H9 (cell line): ENCODE measurements at places on chromosomes 12 and 14. TPM values are rescaled to one million over a fixed set of nuclear protein-coding genes. Genes with fewer than 3 reads are reported as not detected.
A peak's percentile ranks its signal among the peaks of the same experiment; 100 is the strongest.

GRCh38 chr14:88166616-88167015, 156.5 kb downstream of the KCNK10 start:
- H3K36me3 ChIP-seq: no peaks in the 10 kb centered on the region
- H3K27me3 ChIP-seq: no peaks in the 10 kb centered on the region
- no peak overlapping the region for H3K27ac ChIP-seq
- no peaks in the 10 kb centered on the region; the same call in 1 of the 2 replicates for H3K4me1 ChIP-seq
- H3K4me3 ChIP-seq: no peak overlapping the region

- H3K4me1 ChIP-seq: no peaks in the 10 kb centered on the region
- no peak for DNase-seq
- no peak overlapping the region for H3K4me3 ChIP-seq
- peaks cover 2% of the 10 kb centered on the region; the same call in 1 of the 2 replicates for H3K36me3 ChIP-seq
Measured at GRCh38 chr14:54610051-54610977, 43.4 kb downstream of the SAMD4A start.

KRT71 gene
- not detected in 2 replicates for total RNA-seq

PSME1 gene
- total RNA-seq: 109 TPM in 2 replicates

DNA sequence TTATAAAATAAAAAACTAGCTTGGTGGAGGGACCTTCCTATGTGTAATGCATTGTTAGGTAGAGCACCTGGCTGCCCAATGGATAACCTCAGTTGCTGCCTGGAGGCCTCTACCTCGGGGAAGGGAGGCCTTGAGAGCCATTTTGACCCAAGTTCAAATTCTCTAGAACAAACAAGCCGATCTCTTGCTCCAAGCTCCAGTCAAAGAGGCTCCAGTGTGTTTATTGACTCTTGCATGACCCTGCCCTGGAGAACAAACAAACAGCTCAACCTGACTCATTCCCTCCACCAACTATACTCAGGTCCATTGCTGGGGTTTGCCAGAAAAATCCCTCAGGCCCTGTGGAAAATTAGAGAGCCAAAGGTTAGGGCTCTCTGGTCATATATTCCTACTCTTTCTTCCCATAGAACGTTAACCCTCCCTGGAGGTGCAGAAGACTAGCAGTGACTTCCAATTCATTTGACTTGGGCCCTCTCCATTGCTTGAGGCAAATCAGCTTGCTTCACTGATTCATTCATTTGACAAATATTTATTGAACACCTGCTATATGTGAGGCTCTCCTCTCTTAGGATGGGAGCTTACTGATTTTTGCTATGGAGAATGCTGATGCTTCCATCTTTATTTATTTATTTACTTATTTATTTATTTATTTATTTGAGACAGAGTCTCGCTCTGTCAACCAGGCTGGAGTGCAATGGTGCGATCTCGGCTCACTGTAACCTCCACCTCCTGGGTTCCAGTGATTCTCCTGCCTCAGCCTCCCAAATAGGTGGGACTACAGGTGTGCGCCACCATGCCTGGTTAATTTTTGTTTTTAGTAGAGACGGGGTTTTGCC, 73.7 kb upstream of the CISTR start:
- H3K4me3 ChIP-seq: no peak overlapping the region
- no peak overlapping the region for H3K27ac ChIP-seq
- H3K36me3 ChIP-seq: no peaks in the 10 kb centered on the region

DNA sequence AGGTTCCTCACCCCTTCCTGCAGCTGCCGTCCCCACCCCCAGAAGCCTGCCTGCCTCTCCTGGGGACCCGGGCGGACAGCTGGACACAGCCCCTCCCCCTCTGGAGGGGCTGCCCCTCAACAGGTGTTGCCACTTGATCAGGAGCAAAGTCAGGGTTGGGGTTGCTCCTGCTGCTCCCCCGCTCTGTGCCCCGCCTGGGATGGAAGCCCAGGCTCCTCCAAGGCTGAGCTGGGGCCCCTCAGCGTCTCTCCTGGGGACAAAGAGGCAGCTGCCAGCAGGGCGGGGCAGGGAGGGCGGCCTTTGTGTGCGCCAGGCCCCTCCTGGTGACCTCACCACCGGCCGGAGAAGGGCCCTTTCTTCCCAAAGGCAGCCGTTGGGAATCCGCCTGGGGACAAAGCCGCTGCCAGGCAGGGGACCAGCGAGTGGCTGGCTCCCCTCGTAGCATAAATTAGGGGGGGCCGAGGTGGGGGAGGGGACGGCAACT, 13.7 kb downstream of the TRMT61A start:
- no peaks in the 10 kb centered on the region for H3K36me3 ChIP-seq
- no peaks in the 10 kb centered on the region for H3K27me3 ChIP-seq
- peak; percentile 94 for DNase-seq
- no peaks in the 10 kb centered on the region; the same call in 1 of the 2 replicates for H3K4me1 ChIP-seq

USP44 gene
- 181 and 185 TPM in 2 replicates for total RNA-seq

DNA sequence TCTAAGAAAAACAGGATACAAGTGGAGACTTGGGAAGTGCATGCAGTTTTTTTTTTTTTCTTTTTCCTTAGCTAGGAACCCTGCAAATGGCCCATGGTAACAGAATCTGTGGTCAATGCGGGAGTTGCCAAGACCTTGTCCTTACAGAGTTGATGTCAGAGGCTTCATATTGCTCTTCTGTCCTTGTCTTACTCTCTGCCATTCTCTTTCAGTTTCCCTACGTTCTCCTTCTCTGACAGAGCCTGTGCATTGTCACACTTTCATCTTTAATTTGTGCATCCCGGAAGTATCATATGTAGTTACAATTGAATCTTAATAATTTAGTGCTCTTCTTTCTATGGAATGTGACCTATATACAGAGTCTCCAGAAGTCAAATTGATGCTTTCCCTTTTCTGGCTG, 986.9 kb downstream of the TMEM121 start:
- H3K4me3 ChIP-seq: no peak overlapping the region
- H3K36me3 ChIP-seq: peaks cover 23% of the 10 kb centered on the region
- H3K27me3 ChIP-seq: no peaks in the 10 kb centered on the region
- H3K4me1 ChIP-seq: no peaks in the 10 kb centered on the region
- DNase-seq: no peak
- no peak overlapping the region for H3K27ac ChIP-seq

- DNase-seq: no peak
- no peaks in the 10 kb centered on the region for H3K36me3 ChIP-seq
- H3K4me3 ChIP-seq: no peak overlapping the region
Measured at GRCh38 chr12:74415633-74416032, 122.0 kb upstream of the ATXN7L3B start.

DNA sequence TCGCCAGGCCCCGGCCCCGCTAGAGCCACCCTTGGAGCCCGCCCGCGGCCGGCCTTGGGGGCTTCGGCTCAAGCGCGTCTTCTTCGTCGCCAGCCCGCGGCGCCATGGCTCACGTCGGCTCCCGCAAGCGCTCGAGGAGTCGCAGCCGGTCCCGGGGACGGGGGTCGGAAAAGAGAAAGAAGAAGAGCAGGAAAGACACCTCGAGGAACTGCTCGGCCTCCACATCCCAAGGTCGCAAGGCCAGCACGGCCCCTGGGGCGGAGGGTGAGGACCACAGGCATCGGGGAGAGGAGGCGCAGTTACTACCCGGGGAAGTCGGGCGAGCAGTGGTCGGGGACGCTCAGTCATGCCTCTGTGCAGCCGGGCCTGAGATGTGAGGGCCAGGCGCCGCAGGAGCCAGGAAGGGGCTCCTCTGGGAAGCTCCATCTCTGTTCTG, 573 bp downstream of the ARL6IP4 start:
- no peaks in the 10 kb centered on the region for H3K36me3 ChIP-seq
- H3K27me3 ChIP-seq: no peaks in the 10 kb centered on the region
- peak overlapping the region; percentile 93 for H3K4me3 ChIP-seq
- peaks cover 8% of the 10 kb centered on the region; the same call in 1 of the 2 replicates for H3K4me1 ChIP-seq
- DNase-seq: no peak

DNA sequence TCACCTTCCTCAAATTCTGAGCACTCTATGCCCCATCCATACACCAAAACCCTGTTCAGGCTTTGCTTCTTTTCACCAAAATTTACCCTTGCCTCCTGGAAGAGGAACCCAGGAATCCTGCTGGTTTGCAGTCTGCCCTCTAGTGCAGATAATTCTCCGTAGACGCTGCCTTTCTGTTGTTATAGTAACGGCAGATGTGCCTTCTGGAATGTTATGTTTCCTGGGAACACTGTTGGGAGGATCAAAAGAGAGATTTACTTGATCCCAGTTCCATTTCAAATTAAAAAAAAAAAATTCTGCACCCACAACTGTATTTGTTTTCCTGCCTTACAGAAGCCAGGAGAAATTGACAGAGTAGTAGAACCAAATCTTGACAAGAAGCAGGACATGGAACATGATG, 104.2 kb upstream of the RMST start:
- H3K36me3 ChIP-seq: peaks cover 14% of the 10 kb centered on the region
- no peaks in the 10 kb centered on the region for H3K4me1 ChIP-seq
- no peak overlapping the region for H3K4me3 ChIP-seq

DNA sequence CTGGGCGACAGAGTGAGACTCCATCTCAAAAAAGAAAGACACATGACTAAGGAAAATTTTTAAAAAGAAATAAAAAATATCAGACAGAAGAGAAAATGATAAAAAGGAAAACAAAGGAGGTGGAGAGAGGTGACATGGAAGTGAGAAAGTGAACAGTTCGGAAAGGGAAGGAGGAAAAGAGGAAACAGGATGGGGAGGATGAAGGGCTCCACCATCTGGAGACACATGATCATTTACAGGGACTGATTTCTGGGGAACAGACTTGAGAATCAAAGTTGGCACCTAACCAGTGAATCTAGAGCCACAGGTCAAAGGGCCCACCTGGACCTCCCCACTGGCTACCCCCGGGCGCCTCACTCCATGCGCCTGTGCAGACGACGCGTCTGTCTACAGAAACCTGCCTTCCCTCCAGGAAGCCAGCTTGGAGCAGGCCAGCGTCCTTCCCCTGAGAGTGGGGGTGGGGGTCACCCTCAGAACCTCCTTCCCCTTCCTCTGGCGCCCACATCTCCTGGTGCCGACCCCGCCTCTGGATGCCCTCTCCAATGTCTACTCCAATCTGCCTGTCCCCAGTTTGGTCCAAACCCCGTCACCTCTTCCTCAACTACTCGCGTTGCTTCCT, 60.5 kb downstream of the AMN start:
- H3K4me1 ChIP-seq: no peaks in the 10 kb centered on the region
- H3K27me3 ChIP-seq: no peaks in the 10 kb centered on the region
- H3K27ac ChIP-seq: no peak overlapping the region
- H3K36me3 ChIP-seq: peaks cover 22% of the 10 kb centered on the region

GRCh38 chr14:100442036-100442435, 118.9 kb downstream of the SLC25A47 start:
- H3K27me3 ChIP-seq: no peaks in the 10 kb centered on the region
- H3K4me3 ChIP-seq: no peak overlapping the region
- no peak overlapping the region for H3K27ac ChIP-seq

DNA sequence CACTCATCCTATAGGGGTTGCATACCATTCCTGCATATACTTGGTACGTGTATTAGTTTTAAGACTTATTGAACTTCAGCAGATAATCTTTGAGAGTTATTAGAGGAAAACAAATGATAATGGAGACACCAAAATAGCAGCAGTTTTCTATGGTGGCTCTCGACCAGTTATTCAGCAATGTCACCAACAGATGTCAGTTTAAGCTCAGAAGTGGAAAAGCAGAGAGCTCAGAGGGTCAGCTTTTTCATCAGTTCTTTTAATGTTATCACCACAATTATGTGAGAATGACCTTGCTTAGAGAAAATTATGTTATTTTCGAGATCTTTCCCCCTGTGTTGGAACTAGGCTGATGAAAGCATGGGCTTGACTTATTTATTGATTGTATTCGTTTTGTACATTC, 32.0 kb downstream of the PTPN11 start:
- no peaks in the 10 kb centered on the region for H3K4me1 ChIP-seq
- DNase-seq: no peak
- H3K27ac ChIP-seq: no peak overlapping the region
- no peak overlapping the region for H3K4me3 ChIP-seq

NANOG gene
- total RNA-seq: 199 and 211 TPM in 2 replicates

LRP1-AS gene
- not detected in 2 replicates for total RNA-seq

- no peaks in the 10 kb centered on the region for H3K4me1 ChIP-seq
- H3K27ac ChIP-seq: no peak overlapping the region
- peak; percentile 34 for DNase-seq
- H3K4me3 ChIP-seq: peak overlapping the region; percentile 83
- H3K27me3 ChIP-seq: no peaks in the 10 kb centered on the region
Measured at GRCh38 chr14:81169711-81170103, 51.1 kb downstream of the GTF2A1 start.

- no peaks in the 10 kb centered on the region for H3K27me3 ChIP-seq
- peaks cover 44% of the 10 kb centered on the region for H3K36me3 ChIP-seq
- no peak overlapping the region for H3K4me3 ChIP-seq
Measured at GRCh38 chr12:62689042-62689839, 222.6 kb downstream of the MON2 start.

DNA sequence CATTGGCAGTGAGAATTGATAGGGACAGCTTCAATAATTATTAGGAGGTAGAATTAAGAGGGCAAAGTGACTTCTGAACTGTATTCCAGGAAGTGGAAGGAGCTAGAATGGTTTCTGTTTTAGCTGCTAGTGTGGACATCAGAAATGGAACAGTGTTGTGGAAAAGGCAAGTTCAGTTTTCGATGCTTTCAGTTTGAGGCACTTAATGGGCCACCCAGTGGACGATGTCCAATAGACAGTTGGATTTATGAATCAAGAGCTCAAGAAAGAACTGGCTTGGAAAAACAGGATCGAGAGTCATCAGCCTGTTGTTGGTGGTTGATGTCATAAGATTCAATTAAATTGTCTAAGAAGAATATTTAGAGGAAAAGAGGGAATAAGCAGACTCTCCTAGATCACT, 136.3 kb downstream of the DYRK2 start:
- H3K27ac ChIP-seq: no peak overlapping the region
- H3K4me1 ChIP-seq: no peaks in the 10 kb centered on the region
- no peaks in the 10 kb centered on the region for H3K27me3 ChIP-seq
- no peaks in the 10 kb centered on the region for H3K36me3 ChIP-seq
- DNase-seq: no peak

PRH1 gene
- total RNA-seq: 14.9 and 15.8 TPM in 2 replicates

DNA sequence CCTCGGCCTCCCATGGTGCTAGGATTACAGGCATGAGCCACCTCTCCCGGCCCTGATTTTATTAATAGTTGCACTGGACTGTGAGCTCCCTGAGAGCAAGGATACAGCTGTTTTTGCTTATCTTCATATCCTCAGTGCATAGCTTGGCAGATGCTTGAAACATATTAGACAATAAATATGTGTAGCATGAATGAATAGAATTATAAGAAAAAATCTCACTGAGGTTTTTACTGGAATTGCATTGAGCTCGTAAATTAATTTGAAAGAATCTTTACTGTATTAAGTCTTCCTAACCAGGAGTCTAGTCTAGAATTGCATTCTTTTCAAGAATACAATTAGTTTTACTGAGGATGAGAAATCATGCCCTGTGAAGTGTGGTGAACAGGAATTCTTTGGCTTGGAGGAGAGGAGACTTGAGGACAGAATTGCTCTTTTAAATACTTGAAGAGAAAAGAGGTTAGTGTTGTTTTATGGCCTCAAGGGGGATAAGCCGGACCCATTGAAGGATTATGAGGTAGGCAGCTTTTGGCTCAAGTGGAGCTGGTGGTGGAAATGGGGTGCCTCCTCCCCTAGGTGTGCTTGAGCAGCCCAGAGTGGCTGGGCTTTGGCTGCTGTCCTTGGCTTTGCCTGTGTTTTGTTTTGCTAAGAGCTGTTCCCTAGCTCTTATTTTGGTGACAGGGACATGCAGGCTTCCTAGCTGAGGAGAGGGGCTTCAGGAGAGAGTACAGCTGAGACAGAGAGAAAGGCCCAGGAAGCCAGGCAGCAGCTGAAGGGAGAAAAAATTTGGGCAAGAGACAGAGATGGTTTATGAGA, 34.0 kb downstream of the PLEKHD1 start:
- H3K27ac ChIP-seq: no peak overlapping the region
- no peak overlapping the region for H3K4me3 ChIP-seq
- 0 out of 2 replicates have a peak, but pooled peaks cover 3% of the 10 kb centered on the region for H3K36me3 ChIP-seq
- no peak for DNase-seq
- H3K27me3 ChIP-seq: no peaks in the 10 kb centered on the region

- H3K27ac ChIP-seq: no peak overlapping the region
- no peaks in the 10 kb centered on the region for H3K4me1 ChIP-seq
- no peak overlapping the region for H3K4me3 ChIP-seq
- no peak for DNase-seq
- H3K27me3 ChIP-seq: no peaks in the 10 kb centered on the region
- no peaks in the 10 kb centered on the region for H3K36me3 ChIP-seq
Measured at GRCh38 chr14:75168586-75169335, 7.7 kb downstream of the TMED10 start.
